ENCODE measurements at places on chromosomes 1 and 21.
A peak's percentile ranks its signal among the peaks of the same experiment; 100 is the strongest.

- DNase-seq = no peak
Measured at GRCh38 chr1:208019257-208019656, 108.3 kb upstream of the CD34 start.

DNA sequence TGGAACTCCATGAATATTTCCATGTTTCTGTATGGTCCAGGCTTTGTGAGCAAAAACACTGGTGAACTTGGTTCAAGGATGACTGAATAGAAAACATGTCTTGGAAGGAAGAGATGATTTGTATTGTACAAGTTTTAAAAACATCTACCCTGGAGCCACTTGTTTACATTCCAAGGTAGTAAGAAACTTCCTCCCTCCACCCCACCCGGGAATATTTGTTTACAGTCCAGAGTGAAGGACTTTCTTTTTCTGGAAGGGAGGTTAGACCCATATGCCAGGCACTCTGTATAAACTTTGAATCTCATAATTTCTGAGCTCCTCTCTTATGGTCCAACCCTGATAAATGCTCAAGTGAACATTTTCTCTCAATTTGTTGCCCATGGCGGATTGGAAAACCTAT lies 323.3 kb upstream of the LYPLAL1 start:
- DNase-seq = no peak

- no peak for DNase-seq
Measured at GRCh38 chr1:87239997-87240605, 88.6 kb upstream of the LMO4 start.

GRCh38 chr1:55876276-55877060 lies 661.3 kb upstream of the USP24 start:
- no peak for DNase-seq

DNA sequence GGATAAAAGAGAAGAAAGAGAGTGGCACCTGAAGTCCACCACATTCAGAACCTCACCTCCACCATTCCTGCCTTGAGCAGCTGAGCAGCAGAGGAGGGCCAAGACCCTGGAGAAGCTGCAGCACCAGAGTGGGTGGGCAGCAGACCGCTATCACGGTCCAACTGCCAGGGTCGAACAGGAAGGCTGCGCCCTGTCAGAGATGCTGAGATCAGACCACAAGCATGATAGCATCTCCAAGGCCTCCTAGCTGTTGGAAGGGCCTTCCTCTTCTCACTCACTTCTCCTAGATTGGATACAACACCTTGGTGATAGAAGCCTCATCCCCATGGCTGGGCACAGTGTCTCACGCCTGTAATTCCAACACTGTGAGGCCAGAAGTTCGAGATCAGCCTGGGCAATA lies 12.1 kb upstream of the SLC45A3 start:
- no peak for DNase-seq

GRCh38 chr1:7335224-7335879 lies 435.7 kb upstream of the VAMP3 start:
- DNase-seq = peak; percentile 47

DNA sequence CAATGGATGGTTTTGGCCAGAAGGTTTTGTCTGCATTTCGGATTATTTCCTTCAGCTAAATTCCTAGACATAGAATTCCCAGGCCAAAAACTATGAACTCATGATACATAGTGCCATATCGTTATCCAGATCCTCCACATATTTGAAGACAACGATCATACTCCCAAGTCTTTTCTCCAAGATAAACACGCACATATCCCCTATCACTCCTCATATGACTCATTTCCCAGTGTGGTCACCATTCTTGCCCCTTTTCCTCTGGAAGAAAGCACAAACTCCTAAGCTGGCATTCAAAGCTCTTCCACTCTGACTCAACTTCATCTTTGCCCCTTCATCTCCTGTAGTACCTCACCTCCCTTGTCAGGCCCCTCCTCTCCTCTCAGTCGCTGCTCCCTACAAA lies 277.6 kb downstream of the PLPP3 start:
- no peak for DNase-seq

DNA sequence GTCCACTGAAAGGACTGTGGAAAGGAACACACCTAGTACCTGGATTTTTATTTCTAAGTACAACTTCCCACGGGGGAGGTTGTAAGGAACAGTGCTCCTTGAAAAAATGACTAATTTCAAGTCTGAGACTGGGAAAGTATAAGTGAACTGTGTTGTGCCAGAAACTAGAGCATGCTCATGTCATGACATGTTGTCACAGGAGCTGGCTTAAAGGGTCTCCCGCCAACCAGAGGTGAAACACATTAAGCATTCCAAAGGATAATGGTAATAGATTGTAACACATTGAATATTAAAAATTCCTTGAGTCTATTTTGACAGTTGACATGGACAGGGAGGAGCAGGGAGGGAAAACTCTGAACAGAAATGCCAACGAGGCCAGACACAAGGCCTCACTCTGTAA lies 6.3 kb downstream of the ATP2B4 start:
- DNase-seq = no peak

DNA sequence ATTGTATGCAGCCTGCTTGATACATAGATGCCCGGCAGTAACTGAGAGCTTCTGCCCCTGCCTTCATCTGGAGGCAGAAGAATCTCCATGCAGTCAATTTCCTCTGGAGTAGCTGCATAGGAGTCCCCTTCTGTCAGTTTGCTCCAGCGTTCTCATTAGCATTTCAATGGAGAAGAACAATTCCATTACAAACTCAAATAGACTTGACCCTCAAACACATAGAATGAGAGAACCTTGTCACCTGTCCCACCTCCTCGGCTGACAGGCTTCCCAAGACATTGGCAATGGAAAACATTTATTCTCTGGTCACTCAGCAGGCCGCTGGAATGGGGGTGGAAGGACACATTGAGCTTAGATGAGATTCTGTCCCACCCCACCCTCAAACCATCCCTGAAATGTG lies 45.6 kb upstream of the TMEM51 start:
- no peak for DNase-seq

DNA sequence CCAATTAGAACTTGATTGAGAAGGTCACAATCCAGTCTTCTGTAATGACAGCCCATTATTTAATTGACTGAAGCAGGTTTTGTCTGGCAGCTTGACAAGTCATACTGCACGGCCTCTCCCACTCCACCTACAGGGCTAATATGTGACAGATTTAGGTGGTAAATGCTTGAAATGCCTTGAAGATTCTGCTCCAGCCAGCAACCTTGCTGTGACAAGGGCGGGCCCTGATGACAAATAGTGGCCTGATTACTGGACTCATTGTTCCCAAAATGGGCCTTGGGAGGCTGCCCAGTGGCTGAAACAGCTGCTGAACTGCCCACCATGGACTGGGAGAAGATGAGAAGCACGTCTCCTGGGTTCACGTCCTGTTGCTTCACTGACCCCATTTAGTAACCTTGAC lies 30.0 kb upstream of the CRNN start:
- DNase-seq = no peak

- no peak for DNase-seq
Measured at GRCh38 chr1:105073660-105074059, 1324.0 kb downstream of the AMY1C start.

DNA sequence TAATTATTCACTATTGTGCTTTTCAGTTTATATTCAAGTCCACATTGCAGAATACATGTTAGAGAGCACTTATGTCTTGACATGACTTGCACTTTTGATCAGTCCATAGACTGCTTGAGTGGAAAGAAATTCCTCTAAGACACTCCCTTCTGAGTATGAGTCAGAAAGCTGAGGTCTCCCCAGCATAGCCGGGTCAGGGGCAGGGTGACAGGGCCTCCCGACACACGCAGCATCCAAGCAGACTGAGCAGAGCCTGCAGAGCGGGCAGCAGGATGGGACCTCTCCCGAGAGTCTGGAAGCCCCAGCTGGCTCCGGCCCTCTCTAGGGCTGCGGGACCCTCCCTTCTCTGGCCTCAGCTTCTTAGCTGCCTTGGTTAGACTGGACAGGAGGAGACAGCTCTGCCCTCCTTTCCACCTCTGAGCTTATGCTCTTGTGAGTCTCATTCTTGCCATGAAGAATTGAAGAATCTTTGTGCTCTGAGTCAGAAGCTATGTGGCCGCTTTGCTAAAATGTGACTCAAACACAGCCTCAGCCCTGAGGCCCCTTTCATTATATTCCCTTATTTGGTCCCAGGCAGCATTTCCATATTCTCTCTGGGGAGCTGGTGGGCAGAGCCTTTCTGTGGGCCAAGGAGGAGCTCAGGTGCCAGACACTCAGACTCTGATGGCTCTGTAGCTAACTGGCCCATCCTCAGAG lies 11.2 kb upstream of the CAPN2 start:
- DNase-seq = no peak

- no peak for DNase-seq
Measured at GRCh38 chr21:41360072-41360821, 1.6 kb upstream of the MX2 start.

- no peak for DNase-seq
Measured at GRCh38 chr1:169796274-169796810, 1.6 kb upstream of the METTL18 start.

DNA sequence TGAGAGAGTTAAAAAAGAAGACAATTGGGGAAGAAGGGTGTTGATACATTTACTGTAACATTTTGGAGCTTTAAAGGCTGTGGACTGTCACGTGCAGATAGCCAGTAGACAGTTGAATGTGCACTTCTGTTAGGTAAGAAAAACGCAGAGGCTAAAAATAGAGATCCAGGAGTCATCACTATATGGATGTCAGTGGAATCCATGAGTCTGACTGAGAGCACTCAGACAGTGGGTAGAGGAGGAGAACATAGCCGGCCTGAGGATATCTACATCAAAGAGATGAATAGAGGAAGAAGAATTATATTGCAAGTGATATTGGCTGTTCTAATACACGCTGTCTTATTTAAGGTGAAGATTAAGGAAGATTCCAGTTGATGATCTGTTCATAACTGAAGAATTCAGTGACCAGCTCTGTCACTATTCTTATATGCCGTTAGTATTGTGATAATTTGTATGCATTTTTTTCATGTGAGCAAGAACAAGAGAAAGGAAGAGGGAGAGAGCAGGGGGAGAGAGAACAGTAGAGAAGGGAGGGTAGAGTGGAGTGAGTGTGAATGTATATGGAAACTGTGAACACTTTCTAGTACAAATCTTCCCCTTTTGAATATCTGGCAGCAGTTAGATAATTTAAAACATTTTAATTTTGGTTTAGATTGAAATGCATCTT lies 344.8 kb downstream of the CHRM3 start:
- no peak for DNase-seq

DNA sequence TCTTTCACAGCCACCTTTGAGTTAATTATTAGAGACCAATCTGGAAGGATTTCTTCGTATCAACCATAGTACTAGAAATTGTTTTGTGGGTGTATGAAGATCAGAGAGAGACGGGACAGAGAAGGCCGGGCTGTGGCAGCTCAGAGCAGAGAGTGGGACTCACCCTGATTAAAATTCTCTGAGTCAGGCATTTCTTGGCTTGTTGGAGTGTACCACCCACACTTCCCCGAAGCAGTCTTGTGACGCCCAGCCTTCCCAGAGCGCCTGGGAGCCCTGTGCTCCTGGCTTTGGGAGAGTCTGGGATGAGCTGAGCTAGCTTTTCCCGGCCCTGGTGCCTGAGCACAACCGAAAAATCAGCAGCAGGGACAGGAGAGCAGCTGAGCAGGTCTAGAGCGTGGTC lies 19.4 kb downstream of the PLEKHM2 start:
- DNase-seq = no peak
